Lung microvascular endothelial cell (primary cell): ENCODE measurements at places on chromosomes 5 and 9. TPM values are rescaled to one million over a fixed set of nuclear protein-coding genes. Genes with fewer than 3 reads are reported as not detected.

The GAS1 gene
- total RNA-seq, result 0.87 and 1.6 TPM in 2 replicates

The CCNI2 gene
- total RNA-seq, result under 0.01 TPM in 1 of 2 replicates, not detected in the other

The ZBTB34 gene
- 6.8 and 9.1 TPM in 2 replicates for total RNA-seq

DNA sequence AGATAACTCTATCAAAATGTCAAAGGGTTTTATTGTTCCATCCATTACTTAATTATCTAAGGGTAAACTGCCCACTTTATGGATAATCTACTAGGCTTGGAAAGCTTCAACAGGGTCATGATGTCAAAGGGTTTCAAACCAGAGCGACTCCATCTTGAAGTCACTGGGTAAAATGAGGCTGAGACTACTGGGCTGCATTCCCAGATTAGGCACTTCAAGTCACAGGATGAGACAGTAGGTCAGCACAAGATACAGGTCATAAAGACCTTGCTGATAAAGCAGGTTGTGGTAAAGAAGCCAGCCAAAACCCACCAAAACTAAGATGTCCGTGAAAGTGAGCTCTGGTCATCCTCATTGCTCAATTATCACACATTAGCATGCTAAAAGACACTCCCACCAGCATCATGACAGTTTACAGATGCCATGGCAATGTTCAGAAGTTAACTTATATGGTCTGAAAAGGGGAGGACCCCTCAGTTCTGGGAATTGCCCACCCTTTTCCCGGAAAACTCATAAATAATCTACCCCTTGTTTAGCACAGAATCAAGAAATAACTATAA is 138.6 kb downstream of the GNAQ start:
- DNase-seq, result no peak

- no peak for DNase-seq
Measured at GRCh38 chr9:126411225-126411947, 84.8 kb downstream of the MVB12B start.

- no peak for DNase-seq
Measured at GRCh38 chr5:168859471-168859870, 280.3 kb upstream of the PANK3 start.

- no peak for DNase-seq
Measured at GRCh38 chr5:14545308-14545707, 36.3 kb upstream of the OTULINL start.

DNA sequence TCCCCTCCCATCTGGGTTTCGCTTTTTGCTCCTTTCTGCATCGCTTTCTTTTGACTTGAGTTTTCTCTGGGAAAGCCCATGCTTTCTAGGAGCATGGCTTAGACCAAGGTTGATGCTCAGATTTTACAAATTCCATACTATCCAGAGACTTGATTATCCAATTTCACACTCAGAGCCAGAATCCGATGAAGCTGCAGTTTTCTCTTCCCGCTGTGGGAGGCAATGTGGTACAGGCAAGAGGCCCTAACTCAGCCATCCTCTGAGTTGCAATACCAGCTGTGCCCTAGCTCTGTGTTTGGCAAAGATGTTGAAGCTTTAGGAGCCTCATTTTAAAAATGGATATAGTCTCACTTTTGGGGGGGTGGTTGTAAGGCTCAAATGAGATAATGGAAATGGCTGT is 85.1 kb downstream of the BRINP1 start:
- no peak for DNase-seq

GRCh38 chr9:133404454-133405002 is 13.3 kb downstream of the REXO4 start:
- no peak for DNase-seq
